B cell (primary cell): ENCODE measurements at places on chromosomes 3 and 15. TPM values are rescaled to one million over a fixed set of nuclear protein-coding genes. Genes with fewer than 3 reads are reported as not detected.

- no peak overlapping the region for H3K4me3 ChIP-seq
- H3K36me3 ChIP-seq = no peaks in the 10 kb centered on the region
- H3K27me3 ChIP-seq = no peaks in the 10 kb centered on the region
- no peak for DNase-seq
These were observed 3.8 kb downstream of the SUCNR1 start for GRCh38 chr3:151877269-151877668.

ATP13A4 gene
- total RNA-seq = 6.4 and 8.8 TPM in 2 replicates

SAMD7 gene
- 0.12 TPM in 1 of 2 replicates, not detected in the other for total RNA-seq

LDHAL6B gene
- total RNA-seq = not detected in 2 replicates
